ENCODE measurements at places on chromosomes 3 and 15. TPM values are rescaled to one million over a fixed set of nuclear protein-coding genes. Genes with fewer than 3 reads are reported as not detected.

Gene CCK
- total RNA-seq, result not detected

Gene SNTN
- not detected for total RNA-seq

Gene COL6A5
- total RNA-seq, result 0.05 TPM

Gene TNK2
- 113 TPM for total RNA-seq

Gene GOLGA6L4
- 2.3 TPM for total RNA-seq

Gene BSN
- total RNA-seq, result 0.03 TPM

Gene EBLN2
- total RNA-seq, result 6.3 TPM

Gene GPR62
- total RNA-seq, result not detected

Gene ADIPOQ
- not detected for total RNA-seq

Gene CPN2
- total RNA-seq, result not detected

Gene TRIM42
- not detected for total RNA-seq

Gene CD276
- 0.88 TPM for total RNA-seq

Gene ACP3
- total RNA-seq, result not detected

Gene KLHL40
- total RNA-seq, result not detected

Gene THRB
- total RNA-seq, result not detected

Gene RTP1
- not detected for total RNA-seq

Gene MOBP
- not detected for total RNA-seq

Gene INSYN1
- not detected for total RNA-seq

Gene ISLR2
- total RNA-seq, result not detected

Gene TTLL13
- total RNA-seq, result 0.58 TPM
